Stimulated activated CD8-positive, alpha-beta memory T cell treated with anti-CD3 and anti-CD28 coated beads, Interleukin-15, amount 100 ng/mL, for 1 hour (primary cell): ENCODE measurements at places on chromosomes 1 and 21.

DNA sequence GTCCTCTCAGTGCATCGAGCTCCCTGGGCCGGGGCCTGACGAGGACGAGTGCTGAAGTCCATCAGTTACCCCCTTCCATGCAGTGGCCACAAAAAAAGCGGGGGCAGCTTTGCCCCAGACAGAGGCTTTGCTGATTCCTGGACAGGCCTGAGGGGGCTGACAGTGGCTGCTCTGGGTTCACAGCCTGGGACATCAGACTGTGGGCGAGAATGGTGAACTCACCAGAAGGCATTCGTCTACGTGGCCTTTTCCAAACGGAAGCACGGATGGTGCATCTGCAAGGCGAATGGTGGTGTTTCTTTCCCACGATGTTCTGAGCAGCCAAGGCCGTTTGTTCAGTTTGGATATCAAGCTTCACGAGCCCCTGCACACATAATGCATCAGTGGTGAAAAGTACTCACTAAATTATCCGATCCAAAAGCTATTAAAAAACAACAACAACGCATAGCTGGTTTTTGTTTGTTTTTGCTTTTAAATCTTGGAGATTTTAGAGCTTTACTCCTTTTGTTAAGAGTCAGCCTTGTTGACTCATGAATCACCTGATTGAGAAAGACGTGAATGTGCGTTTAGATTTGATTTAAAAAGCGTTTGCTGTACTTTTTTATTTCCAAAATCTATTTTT lies 6.3 kb upstream of the ZBTB21 start:
- DNase-seq = no peak

DNA sequence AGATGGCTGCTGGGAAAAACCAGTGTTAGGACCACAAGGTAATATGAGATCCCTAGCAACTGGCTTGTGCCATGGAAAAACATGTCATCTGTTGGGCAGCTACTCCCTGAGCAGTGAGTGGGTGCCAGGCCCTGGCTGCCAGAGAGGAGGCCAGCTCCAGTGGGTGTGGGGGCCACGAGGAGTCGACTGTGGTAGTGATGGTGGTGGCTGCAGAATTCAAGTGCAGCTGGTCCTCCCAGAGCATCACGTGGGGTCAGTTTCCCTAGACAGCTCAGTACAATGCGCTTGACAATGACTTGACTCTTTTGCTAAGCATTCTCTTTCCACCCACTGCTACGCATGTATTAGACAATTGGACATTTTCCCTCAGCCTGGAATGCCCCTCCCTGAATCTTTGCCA lies 14.5 kb upstream of the CDC42 start:
- DNase-seq = no peak

- no peak for DNase-seq
Measured at GRCh38 chr1:114828251-114828650, 26.4 kb upstream of the SYCP1 start.

- no peak for DNase-seq
Measured at GRCh38 chr1:73979684-73980083, 218.3 kb downstream of the LRRIQ3 start.

- DNase-seq = no peak
Measured at GRCh38 chr1:209643285-209644020, 8.8 kb downstream of the LAMB3 start.

DNA sequence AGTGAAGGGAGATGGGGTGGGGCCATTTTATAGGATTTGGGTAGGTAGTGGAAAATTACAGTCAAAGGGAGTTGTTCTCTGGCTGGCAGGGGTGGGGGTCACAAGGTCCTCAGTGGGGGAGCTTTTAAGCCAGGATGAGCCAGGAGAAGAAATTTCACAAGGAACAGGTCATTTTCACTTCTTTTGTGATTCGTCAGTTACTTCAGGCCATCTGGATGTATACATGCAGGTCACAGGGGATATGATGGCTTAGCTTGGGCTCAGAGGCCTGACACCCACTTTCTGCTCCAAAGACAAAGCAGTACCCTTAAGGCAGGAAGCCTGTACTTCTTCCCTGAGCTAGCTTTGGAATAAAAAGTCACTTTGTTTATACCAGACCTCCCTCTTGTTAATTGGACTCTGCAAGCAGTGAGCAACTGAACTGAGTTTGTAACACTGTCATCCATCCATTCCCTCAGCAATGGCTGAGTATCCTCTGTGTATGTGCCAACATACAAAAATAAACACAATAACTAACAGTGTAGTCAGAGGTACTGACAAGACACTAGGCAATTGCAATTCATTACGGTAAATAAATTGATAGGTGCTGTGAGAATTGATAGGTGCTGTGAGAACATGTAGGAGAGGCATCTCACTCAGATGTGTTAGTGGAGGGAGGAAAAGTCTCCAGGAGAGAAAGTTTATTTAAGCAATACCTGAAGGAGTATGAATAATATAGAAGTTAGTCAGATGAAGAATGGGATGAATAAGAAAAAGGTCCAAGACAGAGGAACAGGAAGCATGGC lies 14.7 kb upstream of the RGS2 start:
- DNase-seq = no peak

- DNase-seq = no peak
Measured at GRCh38 chr21:34846601-34847112, 177.9 kb downstream of the CLIC6 start.

DNA sequence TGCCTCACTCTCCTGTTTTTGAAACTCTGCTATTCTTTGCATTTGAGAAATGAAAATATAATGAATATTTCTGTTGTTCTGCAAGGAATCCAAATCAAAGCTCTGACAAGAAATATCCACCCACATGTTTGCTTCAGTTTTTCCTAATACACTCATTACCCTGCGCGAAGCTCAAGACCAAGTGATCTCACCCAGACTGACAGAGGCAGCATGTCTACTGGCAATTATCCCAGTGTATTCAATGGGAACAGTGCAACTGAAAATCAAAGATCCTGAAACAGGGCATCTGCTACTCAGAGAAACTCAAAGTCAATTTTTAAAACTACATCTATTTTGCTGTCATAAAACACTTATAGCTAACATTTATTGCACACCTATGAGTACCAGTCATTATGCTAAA lies 321.0 kb upstream of the LRRC7 start:
- no peak for DNase-seq
